ENCODE measurements at places on chromosomes 3 and 15.

GRCh38 chr3:165459924-165460835, 264.0 kb upstream of the SLITRK3 start:
- DNase-seq = no peak

GRCh38 chr15:44501768-44502366, 35.1 kb upstream of the EIF3J start:
- DNase-seq = peak; percentile 23

DNA sequence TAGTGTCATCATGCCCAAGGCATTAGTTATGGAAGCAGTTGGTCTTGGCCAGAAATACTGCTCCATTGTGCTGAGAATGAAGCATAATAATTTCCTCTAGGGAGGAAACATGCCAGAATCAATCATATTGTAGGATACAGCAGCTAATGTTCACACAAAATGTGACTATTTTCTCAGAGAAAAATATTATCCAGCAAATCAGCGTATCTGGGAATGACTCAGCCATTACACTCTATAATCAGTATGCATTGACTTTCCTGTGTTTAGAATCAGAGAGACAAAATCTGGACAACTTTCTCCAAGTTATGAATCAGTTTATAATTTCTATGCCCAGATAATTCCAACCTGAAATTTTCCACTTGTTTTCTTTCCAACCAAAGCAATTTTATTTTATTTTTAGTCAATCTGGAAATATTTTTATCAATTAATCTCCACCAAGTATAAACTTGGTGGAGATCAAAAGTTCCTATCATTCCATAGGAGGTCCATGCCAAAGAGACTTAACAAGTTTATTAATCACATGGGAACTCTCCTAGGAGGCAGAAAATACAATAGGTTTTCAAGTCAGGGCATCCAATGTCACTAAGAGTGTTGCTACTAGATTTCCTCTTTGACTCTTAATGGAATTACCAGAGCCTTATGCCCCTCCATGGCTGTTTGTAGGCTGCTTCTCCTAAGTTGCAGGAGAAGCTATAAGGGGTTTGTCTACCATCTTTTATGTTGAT, 36.4 kb downstream of the SUCNR1 start:
- no peak for DNase-seq

DNA sequence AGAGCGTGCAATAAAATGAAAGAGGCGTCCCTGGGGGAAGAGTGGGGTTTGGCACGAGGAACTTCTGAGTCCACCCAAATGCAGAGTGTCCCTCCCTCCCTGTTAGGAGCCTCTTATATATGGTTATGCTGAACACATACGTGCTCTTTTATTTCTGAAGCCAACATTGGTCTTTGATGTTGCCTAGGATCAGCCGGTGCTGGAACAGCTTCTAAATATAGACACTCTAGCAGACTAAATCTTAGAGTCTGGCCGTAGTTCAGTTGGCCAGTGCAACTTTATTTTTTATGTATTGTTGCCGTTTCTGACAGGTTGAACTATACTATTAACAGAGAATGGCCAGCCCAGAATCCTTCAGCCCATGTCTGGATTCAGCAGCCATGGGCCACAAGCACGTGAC, 128.7 kb downstream of the GHSR start:
- DNase-seq = no peak

GRCh38 chr3:113094337-113095221, 103.8 kb downstream of the GTPBP8 start:
- no peak for DNase-seq

DNA sequence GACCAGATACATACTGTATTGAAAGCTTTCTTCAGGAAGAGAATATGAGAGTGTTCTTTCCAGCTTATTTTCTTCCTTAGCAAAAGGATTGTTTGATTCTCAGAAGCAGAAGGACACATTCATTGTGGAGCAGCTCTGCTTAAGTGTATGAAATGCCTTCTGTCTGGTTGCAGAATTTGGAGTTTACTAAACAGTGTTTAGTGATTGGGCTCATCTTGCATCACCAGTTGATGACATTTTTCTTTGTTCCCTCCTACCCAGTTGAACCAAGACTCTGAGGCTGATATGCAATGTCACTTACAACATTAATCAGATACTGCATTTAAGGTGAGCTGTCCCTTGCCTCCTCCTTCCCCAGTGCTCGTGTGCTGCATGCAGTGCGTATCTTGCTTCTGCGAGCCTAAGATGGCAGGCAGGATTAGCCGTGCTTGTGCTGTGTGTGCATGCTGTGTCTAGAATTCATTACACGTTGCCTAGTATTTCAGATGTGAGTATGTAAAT, 18.4 kb downstream of the ZBTB38 start:
- DNase-seq = no peak

DNA sequence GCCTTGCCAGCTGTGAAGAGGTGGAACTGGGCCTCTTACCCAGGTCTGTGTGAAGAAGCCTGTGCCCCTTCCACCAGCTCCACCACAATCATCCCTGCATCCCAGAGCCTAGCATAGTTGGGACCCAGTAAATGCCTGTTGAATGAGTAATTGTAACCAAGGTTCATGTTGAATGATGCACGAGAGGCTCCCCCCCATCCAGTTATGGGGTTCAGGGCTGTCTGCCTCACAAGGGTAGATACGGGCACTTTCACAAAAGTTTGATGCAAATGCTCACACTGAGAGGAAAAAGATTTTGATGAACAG, 29.5 kb upstream of the TSEN2 start:
- DNase-seq = no peak

- DNase-seq = no peak
Observed at GRCh38 chr15:66051833-66052232, 182.5 kb downstream of the RAB11A start.

DNA sequence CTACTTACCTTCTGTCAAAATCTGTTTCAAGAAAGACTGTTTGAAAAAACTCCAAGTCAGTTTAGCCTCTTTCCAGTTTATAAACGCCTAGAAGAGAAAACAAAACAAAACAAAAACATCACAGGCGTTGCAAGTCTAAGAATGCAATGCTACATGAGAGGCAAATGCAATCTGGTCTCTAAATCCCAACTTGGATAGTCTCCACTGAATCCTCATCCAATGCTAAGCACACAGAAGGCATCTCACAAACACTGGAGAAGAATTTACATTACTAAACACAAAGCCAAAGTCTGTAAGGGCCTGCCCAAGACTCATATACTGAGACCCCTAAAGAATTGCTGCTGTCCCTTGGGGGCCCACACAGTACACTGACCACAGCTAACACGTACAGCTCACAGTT, 18.4 kb downstream of the RFT1 start:
- no peak for DNase-seq

- DNase-seq = no peak
Observed at GRCh38 chr3:151067158-151067557, 18.3 kb upstream of the MED12L start.

DNA sequence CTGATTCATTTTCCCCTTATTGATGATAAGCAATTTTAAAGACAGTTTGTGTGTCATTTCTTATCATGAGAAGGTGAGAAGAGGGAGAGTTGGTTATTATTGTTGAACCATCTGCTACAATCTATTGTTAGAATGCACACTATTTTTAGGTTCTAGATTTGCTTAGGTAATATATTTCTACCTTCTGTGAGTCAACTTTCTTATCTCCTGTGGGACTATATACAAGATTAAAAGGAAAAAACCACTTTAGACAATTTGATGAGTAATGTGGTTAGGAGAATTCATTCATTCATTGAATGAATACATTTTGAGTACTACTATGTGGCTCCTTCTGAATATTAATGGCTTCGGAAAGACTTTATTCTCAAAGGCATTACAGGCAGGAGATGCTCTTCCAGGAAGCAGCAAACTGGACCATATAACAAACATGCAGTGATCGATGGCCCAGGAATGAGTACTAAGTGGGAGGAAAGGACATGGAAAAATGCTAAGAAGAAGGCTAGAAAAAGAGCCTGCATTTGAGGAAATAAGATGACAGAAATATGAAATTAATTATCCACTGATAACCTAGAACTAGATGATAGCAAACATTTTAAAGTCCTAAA, 22.4 kb downstream of the SPTSSB start:
- DNase-seq = no peak

- DNase-seq = no peak
Observed at GRCh38 chr3:46082849-46083248, 55.6 kb upstream of the XCR1 start.

GRCh38 chr3:80682235-80682634, 914.4 kb upstream of the ROBO1 start:
- DNase-seq = no peak

GRCh38 chr15:72230197-72231065, 559 bp downstream of the PKM start:
- DNase-seq = peak; percentile 80

GRCh38 chr3:116198087-116198486, 247.2 kb downstream of the LSAMP start:
- DNase-seq = no peak

DNA sequence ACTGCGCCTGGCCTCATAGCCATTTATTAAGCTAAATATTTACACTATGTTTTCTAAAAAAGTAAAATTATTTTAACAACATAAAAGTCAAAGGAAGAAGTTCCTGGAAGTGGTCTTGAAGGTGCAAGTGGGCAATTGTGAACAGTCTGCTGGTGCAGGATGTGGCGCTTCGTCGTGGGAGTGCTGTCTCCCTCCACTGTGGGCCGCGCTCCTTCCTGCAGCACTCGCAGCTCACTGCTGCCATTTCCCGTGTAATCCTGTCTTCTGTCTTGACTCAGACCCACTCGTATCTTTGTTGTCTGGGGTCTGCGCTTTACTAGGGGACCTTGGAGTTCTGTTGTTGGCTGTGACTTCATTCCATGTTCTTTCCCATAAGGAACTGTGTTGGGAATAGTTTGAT, 56.3 kb downstream of the APBA2 start:
- no peak for DNase-seq

GRCh38 chr3:95319921-95320494, 1257.1 kb downstream of the NSUN3 start:
- no peak for DNase-seq

DNA sequence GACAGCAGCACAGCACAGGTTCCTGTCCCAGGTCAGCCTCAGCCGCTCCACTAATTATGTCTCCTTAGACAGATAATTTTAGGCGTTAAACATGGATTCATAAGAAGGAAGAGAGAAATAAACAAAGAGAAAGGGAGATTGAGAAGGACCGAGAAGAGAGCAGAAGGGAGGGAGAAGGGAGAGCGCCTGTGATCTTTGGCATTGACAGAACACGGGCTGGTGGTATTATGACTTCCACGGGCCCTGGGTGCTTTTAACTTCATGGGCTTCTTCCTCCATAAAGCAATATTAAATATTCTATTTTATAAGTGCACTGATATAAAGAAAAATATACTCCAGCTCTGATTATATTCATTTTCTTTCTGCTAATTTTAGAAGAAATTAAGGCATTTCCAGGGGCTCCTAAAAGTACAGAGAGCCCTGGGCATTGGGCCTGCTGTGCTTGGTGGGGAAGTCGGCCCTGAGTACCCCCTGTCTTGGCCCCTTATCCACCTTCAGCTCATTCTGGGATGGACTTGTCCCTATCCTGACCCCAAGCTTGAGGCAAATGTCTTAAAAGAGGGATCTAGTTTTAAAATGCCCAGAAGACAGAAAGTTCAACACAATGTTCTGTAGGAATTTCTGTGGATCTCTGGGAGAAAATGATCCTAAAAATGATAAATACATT, 135.3 kb downstream of the MEX3B start:
- no peak for DNase-seq

DNA sequence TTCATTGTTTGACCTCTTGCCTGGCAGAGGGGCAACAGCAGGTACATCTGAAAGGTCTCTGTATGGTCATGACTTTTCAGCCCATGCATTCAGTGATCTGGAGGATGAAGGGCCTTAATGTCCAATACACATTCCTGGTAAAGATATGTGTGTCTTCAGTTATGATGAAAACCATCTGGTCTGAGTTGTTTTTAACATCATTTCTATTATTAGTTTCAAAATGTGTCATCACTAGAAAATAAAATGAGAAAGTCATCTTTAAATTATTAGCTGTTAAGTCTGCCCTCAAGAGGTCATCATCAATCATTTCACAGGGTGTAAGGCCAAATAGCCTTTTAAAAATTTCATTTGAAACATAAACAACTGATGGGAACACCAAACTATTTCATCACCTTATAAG, 92.1 kb upstream of the PLSCR4 start:
- no peak for DNase-seq

DNA sequence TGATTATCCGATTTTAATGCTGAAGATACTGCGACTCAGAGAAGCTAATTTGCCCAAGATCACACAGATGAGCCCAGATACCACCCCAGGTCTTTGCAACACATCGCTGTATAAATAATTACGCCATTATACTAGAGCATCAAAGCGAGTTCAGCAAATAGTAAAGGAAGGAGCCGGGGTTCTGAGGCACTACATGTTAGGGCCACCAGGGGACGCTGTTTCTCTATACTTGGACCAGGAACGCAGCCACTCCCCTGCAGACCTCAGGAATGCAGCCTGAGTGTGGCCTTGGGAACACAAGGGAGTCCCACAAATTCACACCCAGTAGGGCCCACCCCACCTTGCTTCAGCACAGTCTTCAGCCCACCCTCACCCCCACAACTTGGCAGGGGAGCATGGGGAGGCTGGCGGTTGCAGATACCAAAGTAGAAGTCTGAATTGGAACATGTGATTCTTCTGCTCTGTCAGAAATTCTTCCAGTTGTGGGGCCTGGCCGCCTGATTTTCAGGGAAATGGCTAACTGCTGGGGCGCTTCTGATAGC, 57.8 kb upstream of the RYK start:
- peak; percentile 81 for DNase-seq

GRCh38 chr3:151912028-151912427, 38.6 kb downstream of the SUCNR1 start:
- no peak for DNase-seq

DNA sequence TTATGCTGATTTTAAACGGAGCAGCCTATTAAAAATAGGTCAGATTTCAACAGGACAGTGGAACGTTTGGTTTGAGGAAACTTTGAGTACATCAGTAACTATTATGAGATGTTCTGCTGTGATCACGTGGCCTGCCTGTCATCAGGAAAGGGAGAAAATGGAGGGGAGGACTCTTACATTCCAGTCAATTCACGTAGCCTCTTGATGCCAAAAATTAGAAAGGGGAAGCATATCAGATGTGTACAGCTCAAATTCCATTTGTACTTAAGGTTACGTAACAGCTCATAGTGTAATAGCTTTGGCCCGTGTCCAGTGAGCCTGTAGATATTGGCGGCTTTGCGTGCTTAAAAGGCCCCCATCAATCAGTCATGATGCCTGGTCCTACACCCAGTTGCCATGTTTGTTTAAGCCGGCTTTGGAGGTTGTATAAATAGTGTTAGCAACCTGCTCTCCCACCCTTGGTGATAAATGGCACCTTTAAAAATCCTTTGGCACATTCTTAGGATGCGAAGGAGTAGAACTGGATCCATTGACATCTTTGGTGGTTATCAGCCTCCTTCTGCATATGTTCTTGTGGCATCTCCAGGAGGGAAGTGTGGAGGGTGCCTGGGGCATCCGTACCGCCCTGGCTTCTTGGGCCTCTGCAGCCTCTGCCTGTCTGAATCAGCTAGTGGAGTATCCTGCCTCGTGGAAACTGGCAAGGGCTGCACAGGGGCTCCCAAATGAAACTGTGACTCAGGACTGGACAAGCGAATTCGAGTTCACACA, 163.9 kb downstream of the THSD4 start:
- DNase-seq = no peak

DNA sequence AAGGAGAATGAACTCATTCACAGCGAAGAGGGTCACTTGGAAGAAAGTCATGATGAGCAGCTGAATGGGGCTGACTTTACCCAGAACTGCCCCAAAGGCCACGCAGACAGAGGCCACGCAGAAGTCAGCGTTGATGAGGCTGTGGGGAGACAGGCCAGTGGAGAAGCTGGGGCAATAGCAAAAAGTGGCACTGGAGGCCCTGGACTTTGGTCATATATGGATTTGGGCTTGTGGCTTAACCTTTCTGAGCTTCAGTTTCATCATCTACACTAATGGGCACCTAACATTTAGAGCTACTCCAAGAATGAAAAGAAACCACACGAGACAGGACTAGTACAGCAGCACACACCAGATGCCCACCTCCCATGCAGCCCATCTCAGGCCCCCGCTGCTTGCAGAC, 13.3 kb downstream of the RHCG start:
- DNase-seq = no peak
